RCC 7860 (cell line): ENCODE measurements at places on chromosomes 12 and 14.

- DNase-seq: no peak
Observed at GRCh38 chr12:66270613-66271012, 31.7 kb upstream of the HELB start.

DNA sequence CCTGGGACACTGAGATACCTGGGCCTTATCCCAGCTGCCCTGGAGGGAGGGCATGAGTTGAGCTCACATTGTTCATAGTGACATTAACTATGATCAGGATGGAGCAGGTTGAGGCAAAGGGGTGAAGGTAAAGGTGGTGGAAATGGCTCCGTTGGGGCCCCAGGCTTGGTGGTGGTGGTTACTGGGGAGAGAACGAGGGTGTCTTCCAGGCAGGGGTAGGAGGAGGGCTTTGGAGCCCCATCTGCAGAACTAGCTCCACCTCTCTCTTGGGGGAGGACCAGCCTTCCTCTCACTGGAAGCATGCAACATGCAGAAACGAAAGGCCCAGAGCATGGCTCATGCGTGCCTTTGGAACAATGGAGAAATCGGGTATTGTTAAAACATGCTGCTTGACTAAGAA lies 217.0 kb downstream of the SLC41A2 start:
- DNase-seq: no peak

DNA sequence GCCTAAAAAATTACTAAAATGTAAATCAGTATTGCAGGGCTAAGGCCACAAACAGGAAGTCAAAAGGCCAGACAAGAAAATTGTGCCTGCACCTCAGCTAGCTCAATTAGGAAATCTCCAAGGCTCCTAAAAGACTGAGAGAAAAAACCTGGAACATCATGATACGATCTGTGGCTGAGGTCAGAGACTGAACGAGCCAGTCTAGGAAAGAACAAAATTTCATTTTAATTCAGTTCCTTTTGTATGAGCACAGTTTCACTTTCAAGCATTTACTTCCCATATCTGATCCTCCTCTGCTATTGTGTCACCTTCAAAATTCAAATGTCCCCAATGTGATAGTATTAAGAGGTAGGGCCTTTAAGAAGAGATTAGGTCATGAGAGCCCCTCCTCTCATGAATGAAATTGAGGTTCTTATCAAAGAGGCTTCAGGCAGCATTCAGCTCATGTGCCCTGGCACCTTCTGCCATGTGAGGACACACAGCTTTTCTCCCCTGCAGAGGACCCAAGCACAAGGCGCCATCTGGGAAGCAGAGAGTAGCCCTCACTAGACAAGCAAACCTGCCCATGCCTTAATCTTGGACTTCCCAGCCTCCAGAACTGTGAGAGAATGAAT lies 14.8 kb downstream of the PRKAB1 start:
- no peak for DNase-seq

DNA sequence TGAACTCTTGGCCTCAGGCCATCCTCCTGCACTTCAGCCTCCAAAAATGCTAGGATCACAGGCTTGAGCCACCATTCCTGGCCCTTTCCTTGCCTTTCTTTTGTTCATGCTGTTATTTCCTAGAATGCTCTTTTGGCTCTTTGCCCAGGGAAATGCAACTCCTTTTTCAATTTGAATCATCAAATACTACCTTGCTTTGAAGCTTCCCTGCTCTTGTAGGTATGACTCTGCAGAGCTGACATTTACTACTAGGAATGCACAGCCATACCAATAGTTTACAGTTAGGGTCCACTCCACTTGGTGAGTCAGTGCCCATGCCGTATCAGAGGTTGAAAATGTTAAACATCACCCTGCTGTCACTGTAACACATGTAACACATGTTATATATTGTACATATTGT lies 107.0 kb upstream of the CRY1 start:
- peak; percentile 96 for DNase-seq

DNA sequence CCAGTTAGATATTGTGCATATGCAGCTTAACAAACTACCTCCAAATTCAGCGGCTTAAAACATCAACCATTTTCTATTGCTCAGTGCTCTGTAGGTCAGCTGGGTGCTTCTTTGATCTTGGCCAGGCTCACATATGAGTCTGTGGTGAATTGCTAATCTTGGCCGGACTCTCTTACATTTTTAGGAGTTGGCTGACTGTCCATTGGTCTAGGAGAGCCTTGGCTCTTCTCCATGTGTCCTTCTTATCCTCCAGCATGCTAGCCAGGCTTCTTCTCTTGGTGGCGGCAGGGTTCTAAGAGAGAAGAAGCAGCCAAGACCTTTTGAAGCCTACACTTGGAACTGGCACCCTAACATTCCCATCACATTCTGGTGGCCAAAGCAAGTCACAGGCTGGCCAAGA lies 174.3 kb upstream of the PWP1 start:
- DNase-seq: no peak

DNA sequence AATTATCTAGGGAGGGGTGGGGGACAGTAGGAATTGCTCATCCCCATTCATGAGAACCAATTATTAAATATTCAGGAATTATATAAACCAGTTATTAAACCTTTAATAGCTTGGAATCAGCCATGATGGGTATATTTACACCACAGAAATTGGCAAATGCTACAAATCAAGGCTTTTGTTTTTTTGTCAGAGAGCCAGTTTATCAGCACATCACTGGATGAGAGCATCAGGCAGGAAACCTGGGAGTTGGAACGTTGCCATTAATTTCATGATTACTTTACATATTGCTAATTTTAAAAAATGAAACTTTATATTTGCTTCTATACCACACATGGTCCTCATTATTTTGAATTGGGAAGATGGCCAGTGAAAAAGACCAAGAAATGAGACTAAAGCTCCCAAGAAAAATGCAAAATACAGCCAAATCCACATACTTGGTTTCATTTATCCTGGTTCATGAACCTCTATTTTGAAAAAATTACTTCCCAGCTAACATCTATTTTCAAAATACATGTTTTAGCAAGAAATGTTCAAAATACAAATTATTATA lies 48.4 kb downstream of the ATL1 start:
- DNase-seq: no peak
